ENCODE measurements at places on chromosomes 4 and X. TPM values are rescaled to one million over a fixed set of nuclear protein-coding genes. Genes with fewer than 3 reads are reported as not detected.

Gene SERTM2
- 1.1 TPM for total RNA-seq

Gene TLL1
- 1.00 TPM for total RNA-seq

Gene NAAA
- 603 TPM for total RNA-seq

Gene F8A3
- 27.0 TPM for total RNA-seq

Gene COX7B
- total RNA-seq = 754 TPM

Gene USP17L12
- not detected for total RNA-seq

Gene USP26
- not detected for total RNA-seq

Gene CT45A5
- total RNA-seq = not detected

Gene MAGEA12
- total RNA-seq = not detected

Gene HTR2C
- total RNA-seq = not detected

Gene GYPE
- total RNA-seq = not detected

Gene ARSJ
- total RNA-seq = 5.2 TPM
